ENCODE measurements at places on chromosomes 16 and 17. TPM values are rescaled to one million over a fixed set of nuclear protein-coding genes. Genes with fewer than 3 reads are reported as not detected.

GRCh38 chr17:74484066-74484465, 17.6 kb downstream of the CD300A start:
- no peak for DNase-seq

DNA sequence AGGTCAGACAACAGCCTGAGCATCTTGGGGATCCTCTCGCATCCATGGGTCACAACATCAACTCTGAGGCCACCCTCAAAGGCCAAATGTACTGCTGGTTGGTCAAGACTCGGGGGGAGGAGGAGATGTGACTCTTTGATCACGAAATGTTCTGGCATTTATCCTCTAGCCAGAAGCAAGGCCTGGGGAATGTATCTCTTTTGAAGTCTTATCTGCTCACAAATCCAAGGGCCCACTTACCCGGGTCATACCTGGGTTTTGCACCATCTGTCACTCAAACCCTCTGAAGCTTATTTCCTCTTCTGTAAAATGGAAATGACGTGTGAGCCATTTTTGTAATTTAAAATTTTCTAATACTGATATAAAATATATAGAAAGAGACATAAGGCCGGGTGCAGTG, 13.2 kb downstream of the CA7 start:
- DNase-seq: no peak

- DNase-seq: peak; percentile 58
These were observed 487 bp downstream of the CREBBP start for GRCh38 chr16:3879887-3880564.

GRCh38 chr16:78925083-78925767, 675.3 kb downstream of the MAF start:
- DNase-seq: no peak

DNA sequence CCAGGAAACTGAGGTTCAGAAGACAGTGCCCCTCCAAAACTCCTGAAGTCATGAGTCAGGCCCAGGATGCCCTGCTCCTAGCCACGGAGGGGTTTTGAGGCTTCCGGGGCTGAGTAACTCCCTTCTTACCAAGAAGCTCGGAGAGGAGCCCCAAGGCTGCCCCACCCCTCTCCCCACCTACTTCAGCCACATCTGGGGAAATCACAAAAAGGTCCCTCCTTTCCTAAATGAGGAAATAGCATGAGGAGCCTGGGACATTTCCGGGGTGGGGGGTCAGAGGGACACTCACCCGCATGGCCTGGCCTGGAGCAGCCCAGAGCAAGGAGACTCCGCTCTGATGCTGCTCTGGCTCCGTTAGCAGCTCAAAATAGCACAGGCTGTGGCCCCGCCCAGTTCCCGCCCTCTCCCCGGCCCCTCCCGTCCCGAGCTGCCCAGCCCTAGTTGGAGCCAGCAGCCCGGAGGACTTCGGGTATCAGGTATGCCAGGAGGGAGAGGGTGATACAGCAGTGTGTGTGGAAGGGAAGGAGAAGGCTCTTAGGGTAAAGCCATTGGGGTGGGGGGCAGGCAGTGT, 40.1 kb downstream of the MYO18A start:
- DNase-seq: peak; percentile 80

DNA sequence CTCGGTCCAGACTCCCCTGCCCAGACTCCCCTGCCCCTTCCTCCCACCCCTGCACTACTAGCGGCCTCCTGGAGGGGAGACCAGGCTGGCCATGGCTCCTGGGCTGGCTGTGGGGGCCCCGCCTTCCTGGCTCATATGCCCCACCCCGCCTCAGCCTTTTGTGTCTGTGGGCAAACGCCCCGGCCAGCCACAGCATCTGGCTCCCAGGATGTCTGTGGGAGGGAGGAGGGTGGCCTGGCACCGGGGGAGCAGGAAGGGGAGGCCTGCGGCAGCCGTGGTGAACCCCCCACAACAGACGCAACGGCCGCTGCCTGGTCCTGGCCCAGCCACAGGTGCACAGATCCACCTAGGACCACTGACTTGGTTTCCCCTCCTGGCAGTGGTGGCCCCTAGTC, 32.9 kb downstream of the BAHCC1 start:
- DNase-seq: no peak

Gene WNK4
- total RNA-seq: 0.24 TPM
